ENCODE measurements at places on chromosomes 2 and 18.

- DNase-seq, result no peak
These were observed 157.9 kb upstream of the DDX18 start for GRCh38 chr2:117656546-117656945.

DNA sequence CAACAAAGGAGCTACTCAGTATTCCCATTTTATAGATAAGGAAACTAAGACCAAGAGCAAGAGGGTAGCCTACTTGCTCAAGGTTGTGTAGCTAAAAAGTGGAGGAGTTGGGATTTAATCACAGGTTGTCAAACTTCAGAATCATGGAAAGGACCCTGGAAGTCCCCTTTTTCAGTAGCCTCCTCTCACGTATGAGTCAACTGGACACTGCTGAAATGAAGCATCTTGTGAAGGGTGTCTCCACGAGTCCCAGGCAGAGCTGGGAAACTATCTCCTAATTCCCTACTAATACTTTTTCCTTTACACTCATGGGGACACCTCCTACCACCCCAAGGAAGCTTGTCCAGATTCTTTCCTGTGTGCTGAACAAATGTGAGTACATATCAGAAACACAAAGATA, 155.8 kb downstream of the RHBDD1 start:
- no peak for DNase-seq

GRCh38 chr2:224410946-224411561, 9.1 kb upstream of the FAM124B start:
- no peak for DNase-seq

DNA sequence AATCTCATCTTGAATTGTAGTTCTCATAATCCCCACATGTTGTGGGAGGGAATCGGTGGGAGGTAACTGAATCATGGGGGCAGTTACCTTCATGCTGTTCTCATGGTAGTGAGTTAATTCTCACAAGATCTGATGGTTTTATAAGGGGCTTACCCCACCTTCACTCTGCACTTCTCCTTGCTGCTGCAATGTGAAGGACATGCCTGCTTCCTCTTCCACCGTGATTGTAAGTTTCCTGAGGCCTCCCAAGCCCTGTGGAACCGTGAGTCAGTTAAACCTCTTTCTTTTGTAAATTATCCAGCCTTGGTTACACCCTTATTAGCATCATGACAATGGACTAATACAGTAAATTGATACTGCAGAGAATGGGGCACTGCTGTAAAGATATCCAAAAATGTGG, 57.9 kb downstream of the SCN7A start:
- DNase-seq, result no peak

DNA sequence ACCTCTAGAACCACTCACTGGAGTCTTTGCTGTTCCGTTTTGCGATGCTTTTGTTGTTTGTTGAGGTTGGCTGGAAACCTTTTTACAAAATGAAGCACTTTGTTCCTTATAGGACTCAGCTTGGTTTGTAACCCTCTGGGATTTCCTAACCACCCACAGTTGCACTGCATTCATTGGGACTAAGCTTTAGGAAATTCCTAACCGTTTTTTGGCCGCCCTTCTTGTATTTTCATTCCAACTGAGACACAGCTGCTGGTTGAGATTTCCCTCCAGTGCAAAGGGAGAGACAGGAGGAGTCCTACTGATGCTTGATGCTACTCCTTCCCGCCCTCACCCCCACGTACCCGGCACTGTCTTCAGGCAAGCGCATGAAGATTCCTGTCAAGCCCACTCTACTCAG, 6.1 kb upstream of the DIPK1C start:
- DNase-seq, result no peak

DNA sequence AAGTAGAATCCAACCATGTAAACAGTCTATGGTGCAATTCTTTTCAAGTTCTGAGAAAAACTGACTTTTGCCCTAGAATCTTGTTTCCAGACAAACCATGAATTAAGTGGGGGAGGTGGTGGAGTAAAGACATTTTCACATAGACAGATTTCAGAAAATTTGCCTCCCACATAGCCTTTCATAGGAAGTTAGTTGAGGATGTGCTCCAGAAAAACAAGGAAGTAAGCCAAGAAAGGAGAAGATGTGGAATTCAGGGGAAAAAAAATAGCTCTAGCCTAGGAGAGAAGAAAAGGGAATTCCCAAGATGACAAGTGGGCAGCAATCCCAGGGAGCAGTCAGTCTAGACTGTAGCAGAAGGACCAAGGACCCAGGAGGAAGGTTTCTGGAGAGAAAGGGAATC, 17.4 kb downstream of the RUFY4 start:
- DNase-seq, result no peak

- no peak for DNase-seq
These were observed 163.8 kb upstream of the STK17B start for GRCh38 chr2:196335221-196335634.

- no peak for DNase-seq
These were observed 27.2 kb upstream of the FHL2 start for GRCh38 chr2:105425936-105426625.

DNA sequence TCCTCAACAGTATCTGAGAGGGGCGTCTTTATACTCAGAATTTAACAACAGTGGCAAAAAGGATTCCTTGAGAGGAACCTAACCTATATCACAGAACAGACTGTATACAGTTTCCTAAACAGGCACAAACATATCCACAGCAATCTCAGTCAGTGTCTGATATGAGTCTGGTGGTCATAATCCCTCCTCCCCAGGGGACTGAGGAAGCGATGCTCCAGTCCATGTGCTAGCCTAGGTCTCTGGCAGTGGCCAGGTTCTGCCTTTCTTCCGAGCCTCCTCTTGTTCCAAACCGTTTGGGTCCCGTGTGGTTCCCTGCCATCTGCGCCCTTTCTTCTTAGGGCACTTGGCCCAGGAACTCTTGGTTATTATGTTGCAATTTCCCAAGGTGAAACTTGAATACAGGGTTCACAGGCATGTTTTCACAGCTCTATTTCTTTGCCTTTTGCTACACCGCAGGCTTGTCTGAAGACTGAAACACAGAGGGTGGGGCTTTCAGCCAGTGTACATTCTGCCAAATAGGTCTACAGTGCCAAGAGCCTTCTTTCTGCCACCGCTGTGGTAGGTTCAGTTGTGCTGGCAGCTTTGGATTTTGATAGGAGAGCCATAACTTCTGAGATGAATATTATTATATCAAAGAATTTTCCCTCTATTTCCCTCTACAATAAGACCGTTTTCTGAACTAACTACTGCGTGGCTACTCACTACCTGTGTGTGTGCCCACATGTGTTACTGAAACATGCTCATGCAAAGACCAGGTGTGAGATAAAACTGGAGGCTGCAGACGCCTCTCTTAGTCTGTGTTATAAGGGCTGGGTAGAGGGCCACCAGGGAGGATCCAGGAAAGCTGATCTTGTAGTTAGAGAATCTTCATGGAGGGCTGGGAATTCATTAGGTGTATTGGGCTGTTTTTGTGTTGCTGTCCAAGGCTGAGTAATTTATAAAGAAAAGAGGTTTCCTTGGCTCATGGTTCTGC, 75.0 kb upstream of the HAAO start:
- DNase-seq, result no peak

All from GOT3 (cell line).